NCI-H2227 treated with DMSO at 0.1 percent for 48 hours (cell line): ENCODE measurements at places on chromosomes 1 and 21.

DNA sequence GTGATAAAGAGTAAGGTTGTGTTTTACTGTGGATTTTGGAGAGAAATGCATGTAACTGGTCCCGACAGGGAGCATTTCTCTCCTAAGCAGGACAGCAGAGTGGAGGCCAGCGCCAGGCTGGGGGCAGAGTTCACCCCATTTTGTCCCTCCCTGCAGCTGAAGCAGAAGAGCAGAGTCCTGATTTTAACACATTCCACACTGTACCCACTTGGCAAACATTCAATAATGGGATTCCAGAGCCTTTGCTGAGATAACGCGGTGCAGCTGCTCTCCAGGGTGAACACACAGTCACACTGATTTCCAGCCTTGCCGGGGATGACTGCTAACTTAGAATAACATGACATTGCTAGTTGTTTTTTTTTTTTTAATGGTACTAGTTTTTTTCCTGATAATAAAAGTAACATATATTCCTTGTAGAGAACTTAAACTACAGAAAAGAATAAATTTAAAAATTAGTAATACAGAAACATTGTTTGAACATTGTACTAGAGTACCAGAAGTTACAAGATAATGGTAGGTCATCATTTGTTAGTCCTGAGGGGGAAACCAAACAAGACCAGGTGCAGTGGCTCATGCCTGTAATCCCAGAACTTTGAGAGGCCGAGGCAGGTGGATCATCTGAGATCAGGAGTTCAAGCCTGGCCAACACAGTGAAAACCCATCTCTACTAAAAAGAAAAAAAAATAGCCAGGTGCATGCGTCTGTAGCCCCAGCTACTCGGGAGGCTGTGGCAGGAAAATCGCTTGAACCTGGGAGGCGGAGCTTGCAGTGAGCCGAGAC lies 77.2 kb downstream of the SCCPDH start:
- DNase-seq = no peak

- DNase-seq = no peak
Measured at GRCh38 chr1:44894591-44894990, 51.5 kb upstream of the PTCH2 start.

- no peak for DNase-seq
Measured at GRCh38 chr1:109658533-109659042, 2.7 kb downstream of the GSTM4 start.

DNA sequence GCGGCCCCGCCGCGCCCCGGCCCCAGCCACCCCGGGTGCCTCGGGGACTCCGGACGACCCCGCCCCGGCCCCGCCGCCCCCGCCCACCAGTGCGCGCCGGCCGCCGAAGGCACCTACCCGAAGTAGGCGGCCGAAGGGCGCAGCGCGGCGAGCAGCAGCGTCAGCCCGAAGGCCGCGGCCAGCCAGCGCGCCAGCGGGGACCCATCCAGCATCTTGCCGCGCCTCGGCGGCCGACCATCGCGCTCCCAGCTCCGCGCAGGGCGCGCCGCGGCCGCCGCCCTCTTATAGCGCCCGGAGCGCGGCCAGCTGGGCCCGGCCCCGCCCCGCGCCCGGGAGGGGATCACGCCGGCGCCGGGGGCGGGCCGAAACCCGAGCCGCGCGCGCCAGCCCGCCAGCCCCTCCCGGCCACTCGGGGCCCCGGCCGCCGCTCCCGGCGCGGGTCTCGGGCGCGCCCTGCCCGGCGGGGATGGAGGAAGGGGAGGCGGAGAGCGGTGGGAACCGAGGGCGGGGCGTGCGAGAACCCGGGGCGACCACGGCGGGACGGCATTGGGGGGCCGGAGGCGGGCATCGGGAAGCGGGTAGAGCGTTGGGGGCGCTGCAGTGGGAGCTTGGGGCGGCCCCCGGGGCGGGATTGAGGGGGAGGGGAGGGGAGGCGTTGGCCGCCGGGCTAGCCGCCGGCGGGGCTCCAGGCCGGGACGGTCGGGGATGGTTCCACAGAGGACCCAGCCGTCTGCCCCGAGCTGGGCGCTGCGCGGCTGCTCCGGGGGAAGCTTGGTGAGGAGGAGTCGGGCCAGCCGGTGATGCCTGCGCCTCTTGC lies at the start of gene WNT9A:
Gene WNT9A (minus strand): TSS at position 257 of the 817 bp plus-strand sequence. CDS start 45 bp downstream, at position 212.
- DNase-seq = peak; percentile 48

- peak; percentile 52 for DNase-seq
Measured at GRCh38 chr1:36156329-36157114, 562 bp downstream of the MAP7D1 start.
